Uterus (tissue), 4 donors: ENCODE measurements at places on chromosomes 6 and 20. TPM values are rescaled to one million over a fixed set of nuclear protein-coding genes. Genes with fewer than 3 reads are reported as not detected.

Gene TRPC4AP
- total RNA-seq: 52.9 TPM

Gene METTL24
- 30.7 TPM for total RNA-seq

Gene SLCO4A1
- total RNA-seq: 51.2 TPM

Gene FAM83B
- total RNA-seq: 0.27 TPM

Gene FAM217B
- total RNA-seq: 22.5 TPM
